ENCODE measurements at places on chromosomes 16 and 17.
A peak's percentile ranks its signal among the peaks of the same experiment; 100 is the strongest.

GRCh38 chr17:50763716-50764475 is 3.4 kb downstream of the ANKRD40CL start:
- no peak for DNase-seq

DNA sequence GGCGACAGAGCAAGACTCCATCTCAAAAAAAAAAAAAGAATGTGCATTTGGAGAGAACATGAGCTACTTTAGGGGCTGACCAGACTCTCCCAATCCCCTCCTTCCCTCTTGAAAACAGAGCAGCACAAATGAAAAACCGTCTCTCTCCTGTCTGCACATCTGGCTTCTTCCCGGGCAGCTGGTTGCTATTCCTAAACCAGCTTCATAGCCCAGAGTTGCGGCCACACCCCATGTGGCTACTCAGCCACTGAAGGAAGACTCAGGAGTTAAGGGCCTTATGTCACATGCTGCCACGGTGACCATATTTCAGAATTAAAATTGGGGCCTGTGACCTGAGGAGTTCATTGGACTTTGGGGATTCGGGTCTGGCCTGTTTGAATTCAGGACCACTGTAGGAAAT is 48.3 kb downstream of the KATNIP start:
- DNase-seq = no peak

DNA sequence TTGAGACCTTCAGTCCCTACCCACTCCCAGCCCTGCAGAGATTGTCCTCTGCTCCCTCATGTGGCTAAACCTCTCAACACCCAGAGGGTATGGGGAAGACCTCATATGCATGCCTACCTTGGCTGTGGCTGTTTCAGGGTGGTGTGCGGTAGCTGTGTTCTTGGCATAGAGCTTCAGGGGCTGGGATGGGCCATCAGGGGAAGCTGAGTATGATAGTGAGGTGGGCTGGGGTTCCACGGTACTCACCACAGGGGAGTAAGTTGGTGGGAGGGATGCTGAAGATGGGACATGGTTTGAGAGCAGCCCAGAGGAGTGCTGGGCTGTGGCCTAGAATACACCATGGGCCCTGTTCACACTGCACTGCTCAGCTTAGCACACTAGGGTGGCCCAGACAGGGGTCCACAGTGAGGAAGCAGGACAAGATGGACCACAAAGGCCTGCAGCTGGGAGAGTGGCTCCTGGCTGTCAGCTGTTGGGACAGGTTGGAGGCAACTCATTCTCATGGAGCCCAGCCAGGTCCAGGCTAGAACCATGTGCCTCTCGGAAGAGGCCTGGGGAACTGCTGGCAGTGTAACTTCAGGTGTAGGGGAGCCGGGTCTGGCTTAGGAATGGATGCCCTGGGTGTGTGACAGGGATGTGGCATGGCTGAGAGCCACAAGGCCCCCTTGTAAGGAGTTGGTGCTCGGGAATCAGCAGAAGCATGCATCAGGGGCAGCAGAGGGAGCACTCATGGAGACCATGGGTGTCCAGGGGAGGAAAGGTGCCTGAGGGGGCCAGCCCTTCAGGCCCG is 3.1 kb downstream of the MFAP4 start:
- no peak for DNase-seq

DNA sequence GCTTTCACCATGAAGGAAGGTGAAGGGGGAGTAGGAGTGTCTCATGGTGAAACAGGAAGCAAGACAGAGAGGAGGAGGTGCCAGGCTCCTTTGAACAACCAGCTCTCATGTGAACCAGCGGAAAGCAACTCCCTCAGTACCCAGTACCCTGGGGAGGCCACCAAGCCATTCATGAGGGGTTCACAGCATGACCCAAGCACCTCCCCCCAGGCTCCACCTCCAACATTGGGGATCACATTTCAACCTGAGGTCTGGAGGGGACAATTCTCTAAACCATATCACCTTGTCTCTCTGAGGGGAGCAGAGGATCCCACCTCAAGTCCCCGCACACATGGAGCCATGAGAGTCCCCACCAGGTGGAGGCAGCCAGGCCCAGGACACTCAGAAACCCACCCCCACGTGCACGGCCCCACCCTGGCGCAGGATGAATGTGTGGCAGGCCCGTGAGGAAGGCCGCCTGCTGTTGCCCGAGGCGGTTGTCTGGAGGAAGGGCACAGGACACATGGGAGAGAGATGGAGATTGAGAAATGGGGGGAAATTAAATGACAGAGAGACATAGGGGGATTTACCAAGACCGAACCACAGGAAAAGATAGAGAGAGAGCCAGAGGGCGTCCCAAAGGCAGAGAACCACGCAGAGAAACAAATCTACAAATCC is 85.9 kb downstream of the TMEM132E start:
- DNase-seq = no peak

- DNase-seq = no peak
Measured at GRCh38 chr16:85648805-85649204, 35.7 kb downstream of the GSE1 start.

DNA sequence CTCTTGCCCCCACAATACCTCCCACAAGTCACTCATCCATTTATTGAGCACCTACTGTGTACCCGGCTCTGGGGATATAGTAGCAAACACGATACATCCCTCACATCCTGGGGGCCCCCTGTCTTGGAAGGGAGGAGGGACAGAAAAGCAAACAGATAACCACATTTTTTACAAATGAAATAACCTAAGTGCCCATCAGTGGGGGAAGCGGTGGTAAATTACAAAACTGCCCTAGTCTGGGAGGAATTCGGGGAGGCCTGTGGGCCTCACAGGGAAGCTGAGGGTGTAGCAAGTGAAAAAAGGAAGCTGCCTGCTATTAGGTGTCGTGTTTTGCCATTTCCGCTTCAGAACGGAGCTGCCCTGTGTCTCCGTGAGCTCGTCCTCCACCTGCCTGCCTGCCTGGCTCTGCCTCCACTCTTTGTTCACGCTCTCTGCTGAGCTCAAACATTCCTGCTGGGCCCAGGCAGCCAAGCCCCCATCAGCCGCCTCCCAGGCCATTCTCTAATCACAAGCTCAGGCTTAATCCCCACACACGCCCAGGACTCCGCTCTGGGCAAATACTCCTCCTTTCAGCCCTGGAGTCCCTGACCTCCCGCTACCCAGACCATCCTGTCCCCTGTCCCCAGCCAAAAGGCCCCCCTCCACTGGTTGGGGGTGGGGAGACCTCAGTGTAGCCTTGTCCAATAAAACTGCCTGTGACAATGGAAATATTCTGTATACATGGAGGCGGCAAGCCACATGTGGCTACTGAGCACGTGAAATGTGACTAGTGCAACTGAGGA is 10.2 kb upstream of the SEC14L5 start:
- no peak for DNase-seq

DNA sequence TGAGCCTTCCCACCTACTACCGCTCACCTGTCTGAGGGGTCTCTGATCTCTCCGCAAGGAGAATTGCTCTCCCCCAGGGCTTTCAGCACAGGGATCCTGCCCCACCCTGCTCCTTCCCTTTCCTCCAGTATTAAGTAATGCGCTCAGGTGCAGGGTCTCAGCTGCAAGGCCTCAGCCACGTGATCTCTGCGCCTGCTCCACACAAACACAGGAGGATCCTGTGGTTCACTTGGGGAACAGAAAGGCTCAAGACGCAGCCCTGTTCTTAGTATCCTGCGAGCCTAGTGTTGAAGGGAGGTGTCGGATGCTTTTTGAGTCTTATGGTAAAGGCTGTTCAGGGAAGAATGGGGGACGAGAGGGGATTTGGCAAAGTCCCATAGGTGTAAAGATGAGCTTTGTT is 41.6 kb upstream of the GCSH start:
- DNase-seq = no peak

DNA sequence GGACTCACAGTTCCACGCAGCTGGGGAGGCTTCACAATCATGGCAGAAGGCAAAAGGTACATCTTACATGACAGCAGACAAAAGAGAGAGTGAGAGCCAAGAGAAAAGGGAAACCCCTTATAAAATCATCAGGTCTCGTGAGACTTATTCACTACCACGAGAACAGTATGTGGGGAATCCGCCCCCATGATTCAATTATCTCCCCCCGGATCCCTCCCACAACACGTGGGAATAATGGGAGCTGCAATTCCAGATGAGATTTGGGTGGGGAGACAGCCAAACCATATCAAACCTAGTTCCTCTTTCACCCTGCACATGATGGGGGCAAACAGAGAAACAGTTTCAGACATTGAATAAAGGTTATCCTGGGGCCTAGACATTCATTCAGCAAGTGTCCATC is 32.2 kb upstream of the IRX6 start:
- DNase-seq = no peak

GRCh38 chr16:1163567-1164055 is 10.7 kb downstream of the CACNA1H start:
- DNase-seq = no peak

GRCh38 chr16:82937926-82938520 is 311.3 kb downstream of the CDH13 start:
- no peak for DNase-seq

GRCh38 chr16:89936034-89936433 is 12.5 kb upstream of the DEF8 start:
- DNase-seq = no peak

GRCh38 chr17:7132511-7133094 is 18.0 kb upstream of the ASGR2 start:
- DNase-seq = no peak

DNA sequence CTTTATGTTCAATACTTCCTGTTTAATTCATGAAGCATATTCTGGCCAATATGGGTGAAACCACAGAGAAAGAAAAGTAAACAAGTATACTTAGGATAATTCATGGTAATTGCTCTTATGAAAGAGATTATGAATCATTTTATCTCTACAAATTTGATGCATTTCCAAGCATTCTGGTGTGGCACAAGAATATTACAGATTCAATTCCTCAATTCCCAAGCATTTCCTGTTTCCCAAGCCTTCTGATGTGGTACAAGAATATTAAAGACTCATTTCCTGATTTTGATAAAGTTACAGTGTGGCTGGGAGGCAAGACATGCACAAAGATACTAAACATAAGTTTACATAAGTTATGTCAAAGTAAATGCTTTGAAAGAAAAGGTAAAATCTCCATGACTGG is 126.1 kb upstream of the NUDT7 start:
- DNase-seq = no peak

- no peak for DNase-seq
Measured at GRCh38 chr16:67856927-67857546, 9.5 kb upstream of the CENPT start.

DNA sequence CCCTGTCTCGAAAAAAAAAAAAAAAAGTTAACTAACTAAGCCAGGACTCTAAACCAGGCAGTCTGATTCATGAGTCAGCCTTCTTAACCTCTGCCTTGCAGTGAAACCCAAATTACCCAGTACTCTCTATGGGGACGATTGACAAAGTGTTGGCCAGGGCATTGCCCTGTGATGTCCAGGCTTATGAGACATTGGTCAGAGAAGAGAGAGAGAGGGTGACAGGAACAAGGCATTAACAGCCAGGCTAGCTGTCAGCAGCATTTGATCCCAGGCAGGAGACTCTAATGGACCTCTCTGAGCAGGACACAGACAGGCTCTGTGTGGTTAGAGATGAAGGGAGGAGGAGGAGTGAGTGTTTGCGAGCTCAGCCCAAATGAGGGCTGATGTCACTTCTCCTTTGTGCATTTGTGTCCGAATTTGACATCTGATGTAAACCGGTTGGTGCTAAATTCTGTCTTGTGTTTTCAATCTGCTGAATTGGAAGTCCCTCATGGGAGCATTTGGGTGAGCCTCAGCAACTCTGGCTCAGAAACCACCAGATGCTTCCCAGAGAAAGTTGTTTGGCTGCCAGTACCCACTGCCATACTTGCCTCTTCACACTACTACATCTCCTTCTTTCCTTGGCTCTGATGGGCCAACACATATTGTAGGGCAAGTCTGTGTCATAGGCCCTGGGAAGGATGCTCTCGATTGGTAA is 4.3 kb upstream of the MYL4 start:
- no peak for DNase-seq

DNA sequence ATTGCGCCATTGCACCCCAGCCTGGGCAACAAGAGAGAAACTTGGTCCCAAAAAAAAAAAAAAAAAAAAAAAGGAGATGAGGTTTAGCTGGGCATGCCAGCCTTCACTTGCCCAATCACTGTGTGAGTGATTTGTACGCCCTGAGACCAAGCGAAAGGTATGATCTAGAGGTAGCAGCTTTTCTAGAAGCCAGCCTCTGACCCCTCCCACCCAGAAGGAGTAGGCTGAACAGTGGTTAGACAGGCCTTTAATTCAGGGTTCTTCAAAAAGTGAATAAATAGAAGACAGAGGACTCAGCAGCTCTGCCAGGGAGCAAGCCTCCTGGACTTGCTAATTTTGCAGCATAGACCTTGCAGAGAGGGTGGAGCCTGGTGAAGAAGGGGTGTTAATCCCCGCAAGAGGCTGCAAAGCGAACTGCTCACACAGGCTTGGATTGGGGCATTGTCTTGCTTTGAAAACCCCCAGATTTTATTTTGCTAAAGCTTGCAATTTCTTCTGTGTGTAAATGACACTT is 7.1 kb upstream of the CYTH1 start:
- no peak for DNase-seq

GRCh38 chr17:72726936-72727335 is 365.6 kb downstream of the SLC39A11 start:
- no peak for DNase-seq

GRCh38 chr16:2527784-2528100 is 3.5 kb downstream of the CEMP1 start:
- no peak for DNase-seq

GRCh38 chr17:45020354-45021138 is 30.9 kb downstream of the DCAKD start:
- peak; percentile 24 for DNase-seq

- DNase-seq = no peak
Measured at GRCh38 chr16:56995136-56995805, 5.9 kb downstream of the NLRC5 start.

DNA sequence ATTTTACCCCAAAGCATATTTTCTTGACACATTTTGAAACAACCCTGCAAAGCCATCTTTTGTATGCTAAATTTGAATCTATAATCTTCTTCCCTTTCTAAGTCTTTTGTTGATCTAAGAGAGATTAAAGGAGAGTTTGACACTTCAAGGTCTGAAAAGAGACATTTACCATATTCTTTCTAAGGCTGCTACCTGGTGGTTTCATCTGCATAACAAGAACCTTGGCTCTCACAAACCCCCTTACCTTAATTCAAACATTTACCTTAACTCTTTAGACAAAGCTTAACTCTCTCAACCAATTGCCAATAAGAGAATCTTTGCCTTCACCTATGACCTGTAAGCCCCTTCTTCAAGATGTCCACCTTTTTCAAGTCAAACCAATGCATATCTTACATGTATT is 1143.6 kb downstream of the CDH11 start:
- no peak for DNase-seq

DNA sequence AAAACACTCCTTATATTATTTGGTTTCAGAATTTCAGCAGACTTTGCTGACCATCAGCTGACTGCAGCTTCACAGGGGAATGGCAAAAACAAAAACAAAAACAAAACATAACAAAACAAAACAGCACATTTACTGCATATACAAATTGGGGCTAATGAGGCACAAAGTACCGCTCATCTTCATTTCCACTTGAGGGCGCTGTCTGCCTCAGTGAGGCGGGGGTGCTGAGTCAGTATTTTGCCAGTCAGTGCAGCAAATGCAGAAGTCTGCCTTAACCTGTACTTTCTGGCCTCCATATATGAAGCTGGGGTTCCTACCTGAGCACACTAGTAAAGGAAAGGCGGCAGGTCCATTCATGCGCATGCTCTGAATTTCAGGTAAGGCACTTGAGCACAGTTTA is 13.5 kb upstream of the DYNLRB2 start:
- no peak for DNase-seq
